D341Med (cell line): ENCODE measurements at places on chromosomes 1 and 21.

GRCh38 chr1:233543338-233544255, 70.3 kb upstream of the KCNK1 start:
- DNase-seq: no peak

- no peak for DNase-seq
These were observed 583.4 kb downstream of the DPYD start for GRCh38 chr1:97337250-97338030.

GRCh38 chr1:90919900-90920299, 101.9 kb downstream of the ZNF644 start:
- DNase-seq: no peak

- DNase-seq: no peak
These were observed 50.9 kb upstream of the CDC42BPA start for GRCh38 chr1:227369102-227369760.

DNA sequence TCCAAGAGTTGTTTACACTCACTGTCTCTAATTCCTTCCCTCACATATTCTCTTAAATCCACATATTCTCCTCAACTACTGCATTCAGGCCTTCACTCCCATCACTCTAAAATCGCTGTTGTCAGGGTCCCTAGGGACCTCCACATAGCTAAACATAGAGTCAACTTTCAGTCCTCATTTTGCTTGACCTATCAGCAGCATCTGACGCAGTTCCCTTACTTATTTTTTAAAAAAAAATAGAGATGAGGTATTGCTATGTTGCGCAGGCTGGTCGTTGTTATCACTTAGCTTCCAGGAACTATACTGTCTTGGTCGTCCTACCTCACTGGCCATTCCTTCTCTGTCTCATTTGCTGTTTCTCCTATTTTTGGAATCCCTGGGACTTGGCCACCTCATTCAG, 11.7 kb upstream of the PLEKHO1 start:
- no peak for DNase-seq

DNA sequence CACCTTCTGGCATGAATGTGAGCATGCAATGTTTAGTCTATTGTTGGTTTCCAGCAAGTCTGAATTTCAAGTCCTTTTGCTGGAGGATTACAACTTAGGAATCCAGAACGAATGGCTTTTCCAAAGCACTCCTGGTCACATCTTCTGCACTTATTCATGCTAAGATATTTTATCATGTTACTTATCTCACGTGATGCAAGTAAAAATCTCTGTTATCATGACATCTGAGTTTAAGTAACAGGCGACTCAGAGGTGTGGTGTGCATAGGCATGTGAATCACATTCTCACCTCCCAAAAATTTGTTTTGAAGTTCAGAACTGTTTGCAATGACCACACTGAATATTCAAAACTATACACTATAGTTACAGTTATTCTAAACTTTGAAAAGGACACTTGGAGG, 204.8 kb upstream of the FGGY start:
- no peak for DNase-seq

DNA sequence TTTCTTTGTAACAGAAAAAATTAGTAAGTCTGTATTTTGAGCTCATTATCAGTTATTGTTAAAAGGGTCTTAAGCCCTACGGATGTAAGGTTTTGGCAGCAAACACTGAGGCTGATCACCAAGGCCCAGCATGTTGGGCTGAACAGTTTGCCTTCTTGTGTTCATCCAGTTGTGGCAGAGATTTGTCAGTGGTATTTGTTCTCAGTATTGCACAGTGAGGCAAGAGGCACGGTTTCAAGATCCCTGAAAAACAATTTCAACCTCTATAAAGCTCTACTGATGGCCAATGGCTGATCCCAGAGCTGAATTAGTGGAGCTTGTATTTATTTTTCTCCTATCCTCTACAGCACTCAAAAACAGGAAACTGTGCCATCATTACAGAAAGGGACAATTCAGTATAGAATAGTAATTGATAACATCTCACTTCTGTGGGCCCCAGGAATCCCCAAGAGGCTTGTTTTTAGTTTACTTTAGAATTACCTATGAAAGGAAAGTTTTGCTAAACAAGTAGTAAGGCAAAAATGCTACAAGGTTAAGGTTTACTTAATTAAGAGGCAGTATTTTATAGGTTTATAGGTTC, 191.8 kb upstream of the RAB4A start:
- no peak for DNase-seq

- DNase-seq: no peak
These were observed 16.9 kb upstream of the MCL1 start for GRCh38 chr1:150596095-150596892.

GRCh38 chr1:162676087-162676486, 43.8 kb downstream of the DDR2 start:
- DNase-seq: no peak

DNA sequence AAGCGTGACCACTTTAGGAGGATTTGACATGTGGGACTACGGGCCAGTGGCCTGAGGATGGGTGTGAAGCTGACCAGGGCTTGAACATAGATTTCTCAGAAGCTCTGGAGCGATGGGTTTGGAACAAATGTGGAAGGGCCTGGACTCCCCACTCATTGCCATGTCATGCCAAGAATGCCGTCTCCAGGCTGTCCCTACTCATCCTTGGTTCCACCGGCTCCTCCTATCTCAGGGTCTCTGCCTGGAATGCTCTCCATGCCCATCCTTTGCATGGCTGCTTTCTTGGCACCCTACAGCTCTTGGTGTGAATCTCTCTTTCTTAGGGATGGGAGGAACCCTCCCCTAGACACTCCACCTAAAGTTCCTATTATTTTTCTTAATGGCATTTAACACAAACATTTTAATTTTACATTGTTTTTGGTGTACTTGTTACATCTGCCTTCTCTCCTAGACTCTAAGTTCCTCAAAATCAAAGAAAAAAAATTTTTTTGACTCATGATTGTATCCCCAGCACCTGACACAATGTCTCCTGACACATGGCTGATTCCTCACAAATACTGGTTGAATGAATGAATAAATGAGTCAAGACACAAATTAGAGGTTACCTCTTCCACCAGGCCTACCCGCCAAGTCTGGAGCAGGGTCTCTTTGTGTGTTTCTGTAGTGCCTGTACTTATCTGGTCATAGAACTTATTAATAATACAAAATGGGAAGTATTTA, 114.5 kb downstream of the OMA1 start:
- no peak for DNase-seq

DNA sequence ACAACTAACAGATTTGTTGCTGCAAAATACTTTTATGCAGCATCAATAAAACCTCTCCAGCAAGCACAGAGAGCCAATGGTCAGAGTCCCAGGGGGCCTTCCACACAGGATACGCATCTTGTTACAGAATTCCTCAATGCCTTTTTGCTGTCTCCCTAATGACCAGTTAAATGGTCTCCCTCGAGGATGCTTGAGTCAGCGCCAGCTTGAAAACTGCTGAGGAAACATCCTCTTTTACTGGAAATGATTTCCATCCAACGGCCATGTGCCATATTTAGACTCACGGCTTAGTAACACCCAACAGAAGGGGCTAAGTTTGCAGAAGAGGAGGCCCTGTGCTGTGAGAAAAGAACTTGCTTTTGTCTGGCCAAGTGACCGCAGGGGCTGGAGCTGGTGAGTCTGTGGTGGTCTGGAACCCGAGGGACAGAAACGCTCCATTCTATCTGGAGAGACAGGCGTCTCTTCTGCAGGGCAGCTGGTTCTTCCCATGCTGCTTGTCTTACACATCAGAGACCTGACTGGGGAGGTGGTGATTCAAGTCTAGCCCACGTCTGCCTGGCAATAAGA, 496.4 kb downstream of the SETD4 start:
- DNase-seq: no peak

DNA sequence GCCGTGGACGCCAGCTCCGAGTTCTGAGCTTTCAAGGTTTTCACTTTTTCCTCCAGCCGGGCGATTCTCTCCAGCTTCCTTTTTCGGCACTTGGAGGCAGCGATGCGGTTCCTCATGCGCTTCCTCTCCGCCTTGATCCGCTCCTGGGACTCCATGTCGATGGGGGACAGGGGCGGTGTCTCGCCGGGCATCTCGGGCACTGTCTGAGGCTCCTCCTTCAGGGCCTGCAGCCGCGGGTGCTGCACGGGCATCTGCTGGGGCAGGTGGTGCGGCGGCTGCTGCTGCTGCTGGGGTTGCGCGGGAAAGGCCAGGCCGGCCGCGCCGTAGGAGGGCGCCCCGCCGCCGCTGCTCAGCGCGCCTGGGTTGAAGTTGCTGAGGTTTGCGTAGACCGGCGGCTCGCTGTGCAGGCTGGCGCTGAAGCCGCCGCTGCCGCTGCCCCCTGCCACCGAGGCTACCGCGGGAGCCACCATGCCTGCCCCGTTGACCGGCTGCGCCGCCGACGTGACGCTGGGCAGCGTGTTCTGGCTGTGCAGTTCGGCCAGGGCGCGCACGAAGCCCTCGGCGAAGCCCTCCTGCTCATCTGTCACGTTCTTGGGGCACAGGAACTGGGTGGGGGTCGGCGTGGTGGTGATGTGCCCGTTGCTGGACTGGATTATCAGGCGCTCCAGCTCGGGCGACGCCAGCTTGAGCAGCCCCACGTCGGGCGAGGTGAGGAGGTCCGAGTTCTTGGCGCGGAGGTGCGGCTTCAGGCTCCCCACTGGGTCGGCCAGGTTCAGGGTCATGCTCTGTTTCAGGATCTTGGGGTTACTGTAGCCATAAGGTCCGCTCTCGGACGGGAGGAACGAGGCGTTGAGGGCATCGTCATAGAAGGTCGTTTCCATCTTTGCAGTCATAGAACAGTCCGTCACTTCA, 1.4 kb downstream of the JUN start:
- peak; percentile 58 for DNase-seq

GRCh38 chr1:99887890-99888289, 37.7 kb downstream of the AGL start:
- no peak for DNase-seq

- no peak for DNase-seq
These were observed 7.5 kb upstream of the SLC44A5 start for GRCh38 chr1:75618382-75618781.

GRCh38 chr1:111404588-111404987, 22.9 kb downstream of the OVGP1 start:
- no peak for DNase-seq

DNA sequence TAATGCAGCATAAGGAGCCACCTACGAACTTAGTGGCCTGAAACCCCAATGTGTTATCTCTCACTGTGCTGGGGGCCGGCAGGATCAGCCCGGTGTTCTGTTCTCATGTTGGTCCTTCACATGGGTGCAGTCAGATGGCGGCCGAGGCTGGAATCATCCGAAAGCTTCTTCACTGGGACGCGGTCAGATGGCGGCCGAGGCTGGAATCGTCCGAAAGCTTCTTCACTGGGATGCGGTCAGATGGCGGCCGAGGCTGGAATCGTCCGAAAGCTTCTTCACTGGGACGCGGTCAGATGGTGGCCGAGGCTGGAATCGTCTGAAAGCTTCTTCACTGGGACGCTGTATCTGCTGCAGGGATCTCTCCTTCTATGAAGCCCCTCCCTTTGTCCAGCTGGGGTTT, 12.6 kb upstream of the PCBP3 start:
- DNase-seq: no peak

- DNase-seq: no peak
These were observed 38.7 kb downstream of the ZBTB40 start for GRCh38 chr1:22490309-22490708.

GRCh38 chr1:8671306-8671917, 146.0 kb downstream of the RERE start:
- DNase-seq: peak; percentile 61

- DNase-seq: no peak
These were observed 19.2 kb downstream of the NFASC start for GRCh38 chr1:204889681-204890383.

GRCh38 chr1:84299536-84300170, 1.9 kb upstream of the SAMD13 start:
- DNase-seq: no peak

DNA sequence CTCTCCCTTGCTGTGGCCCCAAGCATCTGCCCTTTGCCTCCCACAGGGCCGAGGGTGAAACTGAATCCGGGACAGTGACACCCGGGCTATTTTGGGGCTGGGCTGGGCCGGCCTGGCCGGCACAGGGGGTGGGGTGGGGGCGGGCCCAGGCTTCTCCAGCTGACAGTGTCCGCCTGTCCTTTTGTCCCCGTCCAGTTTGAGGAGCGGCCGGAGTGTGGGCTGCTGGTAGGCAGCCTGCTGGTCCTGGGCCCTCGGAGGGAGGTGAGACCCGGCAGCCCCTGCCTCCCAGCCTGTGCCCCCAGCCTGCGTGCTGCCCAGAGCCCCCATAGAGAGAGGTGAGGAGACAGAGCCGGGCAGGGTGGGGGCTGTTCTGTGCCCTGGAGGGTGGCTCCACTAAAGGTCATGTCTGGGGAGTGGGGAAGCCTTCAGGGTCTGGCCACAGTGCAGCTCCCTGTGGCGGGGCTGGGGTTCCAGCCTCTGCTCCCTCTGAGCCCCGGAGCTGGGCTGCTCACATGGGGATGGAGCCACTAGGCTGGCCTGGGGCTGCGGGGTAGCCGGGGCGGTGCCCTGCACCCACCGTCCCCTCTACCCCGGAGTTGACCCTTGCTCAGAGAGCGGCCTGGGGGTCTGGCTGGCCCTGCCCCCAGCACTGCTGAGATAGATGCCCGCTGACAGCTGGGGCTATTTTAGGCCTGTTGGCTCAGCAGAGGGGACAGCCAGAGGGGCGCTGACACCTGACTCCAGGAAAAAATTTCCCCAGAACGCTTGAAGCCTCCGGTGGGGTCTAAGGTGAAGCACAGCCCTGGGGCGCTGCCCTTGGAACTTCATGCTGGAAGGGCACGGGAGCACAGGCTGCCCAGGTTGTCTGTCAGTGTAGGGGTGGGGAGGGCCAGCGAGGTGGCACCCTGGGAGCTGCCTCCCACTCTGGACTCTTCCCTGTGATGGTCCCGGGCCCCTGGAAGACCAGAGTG, at the start of gene OBSCN:
TSS of gene OBSCN (plus strand) at position 194 of the 971 bp plus-strand sequence. CDS start 3,740 bp downstream, outside the sequence.
- DNase-seq: peak; percentile 27
